ENCODE measurements at places on chromosomes 1 and 21.

DNA sequence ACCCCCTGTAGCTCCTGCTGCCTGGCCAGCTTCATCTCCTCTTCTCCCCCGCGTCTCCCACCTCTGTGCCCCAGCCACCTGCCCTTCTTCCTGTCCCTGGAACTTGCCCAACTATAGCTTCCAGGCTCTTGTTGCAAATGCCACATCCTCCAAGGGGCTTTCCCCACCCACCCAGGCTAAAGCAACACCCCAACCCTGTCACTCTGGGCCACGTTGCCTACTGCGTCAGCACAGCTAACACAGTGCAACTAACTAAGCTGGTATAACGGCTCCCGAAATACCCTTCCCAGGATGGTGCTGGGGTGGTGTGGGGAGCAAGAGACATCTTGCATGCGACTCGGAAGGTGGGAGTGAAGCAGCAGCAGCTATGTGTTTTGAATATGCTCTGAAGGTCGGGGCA lies 19.7 kb downstream of the CAMK2N1 start:
- DNase-seq = no peak

DNA sequence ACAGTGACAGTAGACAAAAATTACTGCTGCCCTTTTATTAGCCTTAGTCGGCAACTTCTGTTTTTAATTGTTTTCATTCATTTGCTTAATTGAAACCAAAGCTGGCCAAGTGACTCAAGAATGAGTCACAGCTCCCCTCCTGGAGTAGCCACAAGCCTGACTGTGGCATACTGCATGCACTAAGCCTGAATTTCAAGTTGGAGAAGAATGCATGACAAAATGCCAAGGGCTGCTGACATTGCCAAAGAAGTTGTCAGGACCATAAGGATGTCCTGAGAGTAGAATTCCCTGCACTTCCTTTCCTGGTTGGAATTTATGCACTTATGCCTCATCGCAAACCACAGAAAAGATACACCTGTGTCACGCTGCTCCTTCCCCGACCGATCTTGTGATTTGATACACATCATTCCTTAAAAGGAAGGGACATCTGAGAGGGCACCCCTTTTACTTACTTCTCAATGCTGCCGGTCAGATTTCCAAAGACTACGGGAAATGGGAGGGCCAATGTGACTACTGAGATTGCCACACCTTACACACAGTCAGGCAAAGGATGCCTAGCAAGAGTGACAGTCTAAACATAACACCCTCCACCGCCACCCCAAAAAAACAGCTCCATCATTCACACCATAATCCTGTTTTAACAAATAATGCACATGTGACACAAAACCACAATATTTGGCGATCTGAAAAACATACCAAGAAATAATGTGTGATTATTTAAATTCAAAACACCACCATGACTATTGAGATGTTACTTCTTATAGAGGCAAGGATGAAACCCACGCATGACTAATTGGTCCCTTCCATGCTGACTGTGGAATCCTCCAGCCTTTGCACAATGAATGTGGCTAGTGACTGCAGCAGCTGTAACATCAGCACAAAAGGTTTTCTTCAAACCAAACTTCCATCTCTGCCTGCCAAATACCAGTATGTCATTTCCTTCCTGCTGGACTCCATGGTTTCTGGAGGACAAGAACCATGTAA lies 28.2 kb downstream of the VAV3 start:
- peak; percentile 93 for DNase-seq

GRCh38 chr1:155976913-155977689 lies 1.2 kb downstream of the ARHGEF2 start:
- no peak for DNase-seq

DNA sequence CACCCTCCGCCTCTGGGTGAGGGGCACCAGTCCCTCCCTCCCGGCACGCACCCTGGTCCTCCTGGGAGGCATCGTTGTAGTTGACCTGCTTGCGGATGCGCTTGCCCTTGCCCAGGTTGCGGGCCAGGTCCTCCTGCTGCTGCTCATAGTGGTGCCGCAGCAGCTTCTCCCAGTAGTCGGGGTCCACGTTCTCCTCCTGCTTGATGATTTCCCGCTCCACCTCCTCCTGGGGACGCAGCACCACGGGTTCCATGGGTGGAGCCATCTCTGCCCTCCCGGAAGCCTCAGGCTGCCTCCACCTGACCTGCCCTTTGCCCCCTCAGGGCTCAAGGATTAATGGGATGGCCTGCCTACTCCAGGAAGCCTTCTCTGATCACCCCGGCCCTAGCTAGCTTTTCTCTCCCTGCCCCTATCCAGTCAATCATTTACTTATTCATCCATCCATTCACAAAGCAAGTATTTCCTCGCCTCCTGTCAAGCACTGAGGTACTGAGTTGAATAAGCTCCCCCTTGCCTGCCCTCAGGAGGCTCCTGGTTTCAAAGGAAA lies 53.5 kb downstream of the CHD5 start:
- no peak for DNase-seq

DNA sequence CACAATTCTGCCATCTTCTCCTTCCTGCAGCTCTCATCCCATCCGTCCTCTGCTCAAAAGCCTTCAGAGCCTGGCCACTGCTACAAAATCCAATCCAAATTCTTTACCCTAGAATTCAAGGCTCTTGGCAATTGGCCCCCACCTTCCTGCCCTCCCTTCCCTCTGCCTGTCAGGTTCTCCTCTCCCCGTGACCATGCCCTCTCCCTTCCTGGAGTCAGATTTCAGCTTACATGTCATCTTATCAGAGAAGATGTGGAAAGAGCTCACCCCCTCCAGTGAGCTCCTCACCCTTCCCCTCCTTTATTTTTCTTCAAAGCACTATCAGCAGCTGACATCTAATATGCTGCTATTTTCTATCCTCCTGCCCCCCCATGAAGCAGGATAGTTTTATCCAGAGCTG lies 86.9 kb downstream of the GRIK3 start:
- DNase-seq = no peak

GRCh38 chr1:18373882-18374493 lies 106.7 kb upstream of the KLHDC7A start:
- DNase-seq = no peak

DNA sequence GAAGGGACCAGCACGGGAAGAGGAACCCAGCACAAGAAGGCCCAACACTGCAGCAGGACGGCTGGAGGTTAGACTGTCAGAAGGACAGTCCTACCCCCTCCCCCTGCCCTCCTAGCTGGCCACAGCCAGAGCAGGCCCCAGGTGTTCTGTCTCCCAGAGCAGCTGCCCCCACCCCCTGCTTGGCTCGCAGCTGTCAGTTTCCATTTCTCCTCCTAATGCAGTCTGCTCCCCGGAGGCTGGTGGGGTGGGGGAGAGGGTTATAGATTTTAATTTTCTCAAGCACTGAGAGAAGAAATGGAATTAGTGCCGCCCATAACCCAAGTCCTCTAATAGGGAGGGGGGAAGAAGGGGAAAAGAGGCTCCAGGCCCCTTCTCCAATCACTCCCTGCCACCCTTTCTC lies 13.0 kb upstream of the PEAR1 start:
- DNase-seq = no peak

GRCh38 chr1:244869364-244869827 lies 5.1 kb upstream of the HNRNPU start:
- no peak for DNase-seq

DNA sequence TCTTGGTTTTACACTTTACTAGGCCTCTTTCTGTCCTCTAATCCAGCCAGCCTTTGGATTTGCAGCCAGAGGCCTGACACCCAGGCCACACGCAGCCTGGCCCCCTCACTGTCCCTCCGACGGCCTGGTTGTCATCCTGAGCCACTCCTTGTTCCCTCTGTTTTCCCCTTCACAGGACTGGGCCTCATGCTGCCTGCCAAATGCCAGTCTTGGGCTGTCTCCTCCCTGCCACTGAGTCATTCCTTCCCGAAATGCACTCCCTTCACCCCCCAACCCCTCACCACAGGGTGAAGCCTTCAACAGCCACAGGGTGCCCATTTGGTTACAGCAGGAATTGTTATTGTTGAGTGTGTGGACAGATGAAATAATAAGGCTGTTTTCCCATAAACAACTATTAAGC lies 21.3 kb downstream of the ACOT11 start:
- DNase-seq = no peak
